ENCODE measurements at places on chromosomes 3 and 15.

DNA sequence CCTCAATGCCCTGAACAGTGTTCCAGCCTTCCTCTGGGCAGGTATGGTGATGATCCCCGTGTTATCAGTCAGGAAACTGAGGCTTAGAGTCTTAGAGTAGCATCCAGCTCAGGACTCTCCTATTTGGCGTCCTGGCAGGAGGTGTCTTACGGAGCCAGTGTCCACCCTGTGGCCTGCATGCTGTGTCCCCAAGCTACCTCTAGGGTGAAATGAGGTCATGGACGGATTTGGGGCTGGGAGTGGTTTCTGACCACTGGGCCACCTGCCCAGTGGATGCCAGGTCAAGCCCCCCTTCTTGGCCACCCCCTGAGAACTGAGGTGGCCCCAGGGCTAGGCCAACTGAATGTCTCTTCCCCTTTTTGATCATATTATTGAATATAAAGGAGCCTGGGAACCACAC, 27.2 kb upstream of the SLC6A6 start:
- no peak for DNase-seq

GRCh38 chr15:36814708-36815107, 235.3 kb downstream of the CDIN1 start:
- DNase-seq = no peak

GRCh38 chr3:46245146-46245545, 2.9 kb downstream of the CCR3 start:
- no peak for DNase-seq

- DNase-seq = no peak
Observed at GRCh38 chr3:82130046-82130445, 368.6 kb upstream of the GBE1 start.

DNA sequence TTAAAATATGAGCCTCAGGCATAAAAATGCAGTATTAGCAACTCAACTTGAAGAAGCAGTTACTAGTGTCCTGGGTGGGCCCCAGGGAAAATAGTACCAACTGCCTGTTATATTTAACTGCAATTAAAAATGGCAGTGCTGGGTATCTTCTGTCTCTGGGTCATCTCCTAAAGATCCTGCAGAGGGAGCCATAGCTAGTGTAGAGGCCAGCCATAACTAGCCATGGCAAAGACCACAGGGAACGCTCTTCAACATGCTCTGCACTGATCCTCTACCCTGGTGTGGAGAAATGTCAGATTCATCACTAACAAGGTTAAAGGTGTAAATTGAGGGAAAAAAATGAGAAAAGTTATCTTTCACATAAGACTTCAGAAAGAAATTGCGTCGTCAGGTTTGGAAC, 181.3 kb downstream of the SNRPN start:
- no peak for DNase-seq

DNA sequence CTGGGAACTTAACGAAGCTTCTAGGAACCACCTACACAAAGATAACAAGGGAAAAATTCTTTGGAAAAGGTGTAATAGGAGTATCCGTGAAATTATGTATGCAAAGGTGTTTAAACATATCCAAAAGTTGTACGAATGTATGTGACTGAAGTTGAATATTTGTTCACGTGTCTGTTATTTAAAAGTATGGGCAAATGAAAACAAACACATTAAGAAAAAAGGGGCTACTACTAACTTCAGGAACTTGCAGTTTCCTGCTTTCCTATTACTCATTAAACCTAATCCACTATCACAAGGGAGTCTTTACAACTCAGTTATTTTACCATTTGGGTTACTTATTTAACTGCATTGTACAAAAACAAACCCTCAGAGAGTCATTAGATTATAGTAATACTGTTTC, 33.9 kb upstream of the GRAMD1C start:
- no peak for DNase-seq

GRCh38 chr15:60351066-60351465, 46.7 kb downstream of the ANXA2 start:
- no peak for DNase-seq

- DNase-seq = no peak
Observed at GRCh38 chr3:43465109-43465508, 156.7 kb downstream of the ANO10 start.

GRCh38 chr15:31262143-31262530, 64.5 kb upstream of the KLF13 start:
- DNase-seq = no peak

- DNase-seq = no peak
Observed at GRCh38 chr15:69958496-69959084, 139.1 kb downstream of the TLE3 start.

- no peak for DNase-seq
Observed at GRCh38 chr3:15292765-15293522, 39.4 kb downstream of the SH3BP5 start.

GRCh38 chr3:15635121-15635661, 33.6 kb downstream of the BTD start:
- peak; percentile 74 for DNase-seq

DNA sequence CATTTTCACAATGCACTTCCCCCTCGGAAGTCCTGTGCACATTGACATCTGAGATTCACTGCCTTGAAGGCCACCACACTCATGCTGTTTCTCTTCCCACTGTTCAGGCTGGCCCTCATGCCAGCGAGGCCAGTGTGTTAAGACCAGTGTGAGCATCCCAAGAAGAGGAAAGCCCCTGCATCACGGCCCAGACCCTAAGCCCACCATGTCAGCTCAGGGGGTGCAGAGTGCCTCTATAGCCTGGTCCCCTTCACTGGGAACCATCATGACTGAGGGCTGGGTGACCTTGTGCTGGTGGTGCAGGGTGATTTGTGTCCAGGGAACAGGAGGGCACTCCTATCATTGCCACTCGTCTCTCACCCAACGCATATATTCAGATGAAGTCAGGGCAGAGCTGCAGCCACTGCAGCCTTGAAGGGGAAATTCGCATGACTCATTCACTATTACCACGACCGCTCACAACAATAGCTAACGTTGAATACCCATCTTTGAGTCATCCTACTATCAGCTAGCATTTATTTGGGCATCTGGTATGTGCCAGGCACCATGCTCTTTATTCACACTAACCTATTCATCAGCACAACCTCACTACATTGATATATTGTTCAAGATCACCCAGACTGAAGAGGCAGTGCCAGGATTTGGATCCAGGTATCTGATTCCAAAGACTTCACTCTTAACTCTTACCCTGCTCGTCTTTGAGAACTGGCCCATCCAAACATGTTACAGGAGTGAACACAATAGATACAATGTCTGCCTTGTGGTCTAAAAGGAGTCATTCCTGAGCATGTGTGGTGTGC, 58.8 kb upstream of the SLC6A11 start:
- DNase-seq = no peak

DNA sequence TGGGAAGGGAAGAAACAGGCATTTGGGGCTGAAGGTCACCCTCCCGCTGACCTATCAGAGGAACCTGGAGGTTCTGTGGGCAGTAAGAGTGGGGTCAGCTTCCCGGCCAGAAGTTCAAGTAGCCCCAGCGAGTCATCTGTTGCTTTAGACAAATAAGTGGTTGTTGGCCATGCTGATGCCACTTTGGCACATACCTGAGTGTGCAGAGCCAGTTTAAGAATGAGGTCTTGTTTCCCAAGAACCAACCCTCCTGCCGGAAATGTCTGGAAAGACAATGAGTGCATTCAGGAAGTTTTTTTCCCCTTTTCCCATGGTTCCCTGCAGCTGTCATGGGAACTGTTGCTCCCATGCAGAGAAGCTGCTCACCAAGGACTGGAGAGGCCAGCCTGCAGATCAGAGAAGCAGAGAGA, 166.7 kb downstream of the ZNF621 start:
- DNase-seq = no peak

- no peak for DNase-seq
Observed at GRCh38 chr3:37622999-37623883, 238.4 kb upstream of the CTDSPL start.

DNA sequence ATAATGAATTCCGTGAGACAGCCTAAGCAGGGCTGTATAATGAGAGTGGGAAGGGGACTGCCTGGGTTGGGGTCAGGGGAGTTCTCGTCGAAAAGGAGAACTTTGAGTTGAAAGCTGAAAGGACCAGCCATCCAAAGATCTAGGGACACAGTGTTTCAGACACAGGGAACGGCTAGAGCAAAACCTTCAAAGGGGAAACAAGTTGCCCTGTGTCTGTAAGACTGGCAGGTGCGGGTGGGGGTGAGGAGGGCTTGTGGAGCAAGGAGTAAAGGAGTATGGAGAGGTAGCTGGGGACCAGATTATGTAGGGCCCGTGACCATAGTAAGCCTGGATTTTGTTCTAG, 1.3 kb upstream of the SRP14 start:
- no peak for DNase-seq

DNA sequence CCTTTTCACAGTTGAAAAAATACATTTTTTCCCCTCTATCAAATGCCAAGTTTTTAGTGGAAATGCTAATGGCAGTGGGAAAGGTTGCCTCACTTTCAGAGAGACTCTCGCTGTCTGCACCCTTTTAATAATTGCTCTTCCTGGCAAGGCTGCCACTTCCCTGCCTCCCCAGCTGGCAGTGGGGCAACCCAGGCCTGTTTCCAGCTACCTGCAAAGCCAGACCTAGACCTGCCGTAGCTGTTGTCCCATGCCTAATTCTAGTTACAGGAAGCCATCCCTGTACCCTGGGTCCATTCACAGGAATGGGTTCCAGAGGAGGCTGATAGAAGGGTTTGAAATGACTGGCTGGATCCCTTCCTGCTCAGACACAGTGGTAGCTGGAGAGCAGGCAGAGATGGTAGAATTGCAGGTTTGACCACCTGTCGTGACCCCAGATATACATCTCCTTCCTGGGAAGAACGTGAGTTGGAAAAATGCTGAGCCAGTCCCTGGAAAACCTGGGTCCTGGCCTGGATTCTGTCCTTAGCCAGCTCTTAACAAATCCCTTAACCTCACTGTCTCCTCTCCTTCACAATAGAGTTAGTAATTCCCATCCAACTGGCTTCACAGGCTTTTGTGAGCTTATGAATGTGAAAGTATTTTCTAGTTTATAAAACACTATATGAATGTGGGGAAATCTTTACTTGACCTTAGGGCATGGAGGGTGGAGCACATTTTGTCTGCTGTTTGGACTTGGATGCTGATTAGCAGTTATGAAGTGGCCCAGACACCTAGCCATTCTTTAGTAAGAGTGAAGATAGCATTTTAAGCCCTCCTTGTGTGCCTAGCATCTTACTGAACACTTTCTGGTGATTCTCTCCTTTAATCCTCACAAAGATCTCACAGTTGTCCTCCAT, 12.9 kb upstream of the ALPK3 start:
- no peak for DNase-seq
